Stimulated activated CD4-positive, alpha-beta T cell treated with anti-CD3 and anti-CD28 coated beads, TNF-alpha, amount 100 ng/mL, for 48 hours (primary cell): ENCODE measurements at places on chromosomes 16 and 17.

DNA sequence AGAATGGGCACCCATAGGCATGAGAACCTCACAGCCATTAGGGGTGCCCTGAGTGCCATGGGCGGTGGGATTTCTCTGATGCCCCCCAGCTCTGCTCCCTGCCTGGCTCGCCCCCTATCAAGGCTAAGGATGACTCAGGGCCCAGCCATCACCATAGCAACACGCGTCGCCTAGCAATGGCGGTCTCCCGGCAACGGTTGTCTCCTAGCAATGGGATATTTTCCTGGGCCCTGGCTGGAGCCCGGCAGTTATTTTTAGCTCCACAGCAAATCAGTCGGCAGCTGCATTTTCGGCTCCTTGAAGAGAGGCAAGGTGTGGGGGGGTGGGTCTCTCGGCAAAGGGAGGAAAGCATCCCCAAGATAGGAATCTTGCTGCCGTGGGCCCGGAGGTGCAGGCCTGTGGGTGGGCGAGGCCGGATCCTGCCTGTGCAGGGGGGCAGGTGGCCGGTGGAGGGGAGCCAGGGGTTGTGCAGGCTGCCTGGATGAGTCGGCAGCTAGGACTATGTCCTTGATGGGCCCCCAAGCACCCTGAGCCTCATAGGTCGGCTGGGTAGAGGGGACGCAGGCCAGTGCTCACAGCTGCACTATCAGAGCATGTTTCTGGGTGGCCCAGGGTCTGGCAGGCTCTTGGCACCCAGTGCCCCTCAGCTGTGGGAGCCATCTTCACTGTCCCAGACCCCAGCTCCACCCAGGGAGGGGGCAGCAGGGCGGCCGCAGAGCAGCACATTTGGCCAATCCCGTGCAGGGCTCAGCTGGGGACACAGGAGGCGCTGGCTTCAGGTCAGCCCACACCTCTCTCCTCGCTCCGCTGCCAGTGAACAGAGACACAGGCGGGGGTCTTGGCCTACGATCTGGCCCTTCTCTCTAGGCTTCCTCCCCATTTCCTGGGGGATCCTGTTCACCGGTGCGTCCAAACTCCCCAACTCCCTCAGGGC, 4.2 kb upstream of the FBXL16 start:
- no peak for DNase-seq

DNA sequence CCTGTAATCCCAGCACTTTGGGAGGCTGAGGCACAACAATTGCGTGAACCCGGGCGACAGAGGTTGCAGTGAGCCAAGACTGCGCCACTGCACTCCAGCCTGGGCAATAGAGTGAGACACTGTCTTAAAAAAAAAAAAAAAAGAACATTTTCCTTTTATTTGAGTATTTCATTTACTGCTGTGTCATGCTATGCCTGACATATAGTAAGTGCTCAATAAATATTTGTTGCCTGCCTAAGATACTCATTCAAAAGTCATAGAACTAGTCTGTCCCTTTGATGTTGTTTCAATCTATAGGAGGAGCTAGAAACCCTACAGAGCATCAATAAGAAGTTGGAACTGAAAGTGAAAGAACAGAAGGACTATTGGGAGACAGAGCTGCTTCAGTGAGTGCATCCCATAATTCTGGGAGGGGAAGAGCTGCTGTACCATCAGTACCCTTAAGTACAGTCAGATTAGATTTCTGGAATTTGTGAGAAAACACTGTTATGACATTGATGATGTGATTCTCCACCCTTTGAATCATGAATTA, 20.0 kb downstream of the CALCOCO2 start:
- DNase-seq: no peak

GRCh38 chr17:52048137-52048898, 110.2 kb downstream of the CA10 start:
- no peak for DNase-seq

- DNase-seq: no peak
Measured at GRCh38 chr17:75639327-75639726, 6.1 kb downstream of the SMIM5 start.

- DNase-seq: no peak
Measured at GRCh38 chr16:22353933-22354541, 20.4 kb downstream of the CDR2 start.

DNA sequence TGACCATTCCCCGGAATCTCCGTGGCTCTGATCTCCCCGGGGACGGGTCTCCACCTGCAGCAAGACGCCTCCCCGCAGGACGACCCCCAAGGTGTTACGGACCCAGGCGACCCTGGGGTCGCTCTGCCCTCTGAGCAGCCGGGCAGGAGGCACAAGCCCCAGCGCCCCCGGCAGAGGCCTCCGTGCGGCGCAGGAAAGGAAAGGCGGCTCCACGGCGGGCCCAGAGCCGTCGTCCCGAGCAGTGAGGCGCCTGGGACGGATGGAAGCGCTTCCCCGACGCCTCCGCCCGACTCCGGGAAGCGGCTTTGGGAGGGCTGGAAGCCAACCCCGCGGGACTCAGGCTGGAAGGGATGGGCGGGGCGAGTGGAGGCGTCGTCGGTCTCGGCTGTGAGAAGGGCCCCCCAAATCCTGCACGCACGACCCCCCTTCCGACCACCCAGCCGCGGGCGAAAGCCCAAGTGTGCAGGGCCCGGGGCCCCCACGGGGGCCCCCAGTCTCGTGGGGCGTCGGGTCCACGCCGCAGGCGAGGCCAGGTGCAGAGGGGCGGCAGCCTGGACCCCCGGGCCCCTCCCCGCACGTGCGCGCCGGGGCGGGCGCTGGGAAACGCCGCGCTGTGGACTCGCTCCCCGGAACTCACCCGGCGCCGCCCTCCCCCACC, 32.7 kb upstream of the RPH3AL start:
- DNase-seq: no peak

GRCh38 chr17:35912339-35912912, 18.1 kb downstream of the RDM1 start:
- no peak for DNase-seq

DNA sequence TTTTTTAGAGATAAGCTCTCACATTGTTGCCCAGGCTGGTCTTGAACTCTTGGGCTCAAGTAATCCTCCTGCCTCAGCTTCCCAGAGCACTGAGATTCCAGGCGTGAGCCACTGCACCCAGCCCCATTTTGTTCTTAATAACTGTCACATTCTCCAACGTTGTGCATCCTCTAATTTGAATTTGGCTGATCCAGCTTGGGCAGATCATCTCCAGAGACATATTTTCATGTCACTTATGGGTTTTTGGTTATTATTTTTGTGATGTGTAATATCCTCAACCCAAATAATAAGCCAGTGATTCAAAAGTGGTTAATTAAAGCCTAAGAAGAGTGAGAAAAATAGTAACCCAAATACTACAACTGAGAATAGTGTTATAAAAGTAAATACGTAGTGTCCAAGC, 16.2 kb upstream of the COL1A1 start:
- DNase-seq: no peak

- DNase-seq: no peak
Measured at GRCh38 chr17:64244165-64244564, 18.9 kb downstream of the TEX2 start.

GRCh38 chr16:74872302-74872701, 97.7 kb upstream of the FA2H start:
- DNase-seq: no peak

DNA sequence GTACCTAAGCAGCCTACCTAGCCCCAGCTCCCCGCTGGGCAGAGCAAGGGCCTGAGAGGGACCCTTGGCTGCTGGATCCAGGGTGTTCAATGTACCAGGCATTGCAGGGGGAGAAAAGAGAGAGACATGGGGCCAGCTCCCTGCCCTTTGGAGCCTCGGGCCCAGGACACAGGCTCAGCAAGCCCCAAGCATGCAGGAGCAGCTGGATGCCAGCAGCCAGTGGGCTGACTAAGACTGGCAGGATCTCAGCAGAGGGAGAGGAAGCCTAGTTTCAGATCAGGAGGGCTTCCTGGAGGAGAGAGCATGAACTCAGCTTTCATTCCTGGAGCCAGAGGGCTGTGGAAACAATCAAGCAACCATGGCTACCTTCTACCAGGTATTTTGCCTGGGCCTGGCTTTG, 82.0 kb upstream of the NKD1 start:
- no peak for DNase-seq

- DNase-seq: no peak
Measured at GRCh38 chr17:44152875-44153274, 11.1 kb downstream of the HROB start.

GRCh38 chr17:69533481-69534234, 119.2 kb downstream of the MAP2K6 start:
- no peak for DNase-seq

DNA sequence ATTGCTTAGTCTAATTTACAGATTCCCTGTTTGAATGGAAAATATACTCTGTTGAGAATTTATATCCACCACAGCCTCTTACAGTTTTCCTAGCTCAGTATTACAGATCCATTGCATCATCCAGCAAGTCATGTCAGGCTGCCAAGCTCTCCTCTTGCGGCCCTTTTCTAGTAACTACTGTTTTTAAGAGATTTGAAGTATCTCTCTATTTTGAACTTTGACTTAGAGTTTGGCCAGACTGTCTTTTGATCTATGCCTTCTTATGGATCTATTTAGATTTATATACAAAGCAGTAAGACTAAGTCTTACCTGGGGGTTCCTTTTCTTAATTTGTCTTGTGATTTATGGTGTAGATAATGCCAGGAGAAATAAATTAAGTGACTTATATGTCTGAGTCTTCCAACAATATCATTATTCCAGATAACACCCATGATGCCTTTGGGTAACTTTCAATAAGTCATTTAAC, 53.1 kb upstream of the ABCC11 start:
- DNase-seq: no peak

DNA sequence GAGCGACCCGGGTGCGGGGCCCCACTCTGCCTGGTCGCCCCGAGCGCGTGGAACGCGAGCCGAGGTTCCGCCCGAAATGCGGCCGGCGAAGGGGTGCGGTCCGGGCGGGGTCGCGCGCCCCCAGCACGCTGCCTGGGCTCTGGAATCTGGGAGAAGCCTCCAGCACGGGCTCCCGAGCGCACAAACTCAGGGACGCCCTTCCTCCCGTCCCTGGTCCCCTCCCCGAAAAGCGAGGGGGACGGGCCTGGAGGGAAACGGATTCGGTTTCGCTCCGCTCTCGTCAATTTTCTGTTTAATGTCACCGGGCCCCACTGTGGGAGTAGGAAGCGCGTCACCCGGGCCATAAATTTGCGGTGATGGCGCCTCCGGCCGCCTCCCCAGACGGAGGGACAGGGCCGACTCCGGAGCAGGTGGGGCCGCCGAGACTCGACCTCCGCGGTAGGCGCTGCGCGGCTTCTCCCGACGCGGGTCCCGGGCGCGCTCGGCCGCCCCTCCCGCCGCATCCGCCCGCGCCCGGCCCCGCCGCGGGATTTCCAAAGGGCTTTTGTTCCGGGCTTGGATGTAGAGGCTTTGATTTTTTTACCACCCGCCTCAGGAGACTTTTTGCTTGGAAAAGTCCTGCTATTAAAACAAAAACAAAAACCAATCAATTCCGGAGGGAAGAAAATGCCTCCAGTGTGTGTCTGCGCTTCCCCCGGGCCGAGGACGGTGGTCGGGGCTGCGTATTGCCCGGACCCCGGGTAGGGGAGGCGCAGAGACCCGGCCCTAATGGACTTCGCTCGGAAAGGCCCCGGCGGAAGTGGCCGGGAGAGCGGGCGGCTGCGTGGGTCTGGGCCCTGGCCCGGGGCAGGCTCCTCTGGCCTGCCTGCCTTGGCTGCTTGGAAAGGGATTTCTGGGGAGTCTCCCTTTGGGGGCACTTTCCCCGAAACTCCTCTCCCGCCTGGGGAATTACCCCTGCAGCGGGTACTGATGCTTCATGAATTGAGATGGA, 7.9 kb upstream of the BAHCC1 start:
- DNase-seq: no peak

DNA sequence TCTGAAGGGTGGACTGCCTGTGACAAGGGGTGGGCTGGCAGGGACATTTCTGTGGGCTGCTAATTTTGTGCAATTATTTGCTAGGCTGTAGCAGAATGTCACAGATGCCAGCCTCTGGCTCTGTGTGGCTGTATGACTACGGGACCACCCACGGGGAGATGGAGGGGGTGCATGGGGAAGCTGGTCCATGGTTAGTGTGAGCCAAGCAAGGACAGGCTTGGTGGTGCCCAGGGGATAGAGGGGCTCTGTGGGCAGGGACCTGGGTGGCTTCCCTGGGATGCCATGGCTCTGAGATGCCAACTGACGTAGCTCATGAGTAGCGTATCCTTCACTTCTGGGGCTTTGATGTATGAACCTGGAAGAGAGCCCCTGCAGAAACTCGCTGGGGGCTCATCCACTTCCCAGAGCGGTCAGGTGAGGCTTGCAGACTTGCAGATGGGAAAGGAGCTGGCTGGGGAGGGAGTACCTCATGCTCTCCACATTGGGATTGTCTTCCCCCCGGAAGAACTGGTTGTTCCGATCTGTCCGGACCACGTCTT, 87.2 kb downstream of the TBC1D16 start:
- DNase-seq: no peak

GRCh38 chr17:81685108-81685507, 1.3 kb downstream of the HGS start:
- DNase-seq: peak; percentile 49

GRCh38 chr16:48537275-48537674, 72.7 kb downstream of the N4BP1 start:
- no peak for DNase-seq

DNA sequence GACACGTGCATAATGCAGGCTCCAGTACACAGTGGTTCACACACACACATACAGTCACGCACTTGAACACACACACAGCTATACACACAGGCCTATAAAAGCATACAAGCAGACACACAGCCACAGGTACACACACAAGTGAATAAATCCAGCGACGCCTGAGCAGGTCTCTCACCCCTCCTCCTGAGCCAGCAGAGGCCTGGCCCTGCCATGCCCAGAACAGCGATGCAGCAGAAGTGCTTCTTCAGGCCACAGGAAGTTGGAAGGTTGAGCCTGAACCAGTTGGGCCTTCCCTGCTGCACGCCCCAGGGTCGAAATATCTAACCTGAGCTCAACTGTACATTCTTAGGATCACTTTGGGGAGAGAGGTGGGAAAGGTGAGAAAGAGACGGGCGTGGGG, 7.3 kb upstream of the CD79B start:
- no peak for DNase-seq

GRCh38 chr17:10271106-10271562, 72.7 kb upstream of the GAS7 start:
- DNase-seq: no peak
